ENCODE measurements at places on chromosomes 5 and 9. TPM values are rescaled to one million over a fixed set of nuclear protein-coding genes. Genes with fewer than 3 reads are reported as not detected.

Gene LTC4S
- 8.1 TPM for total RNA-seq

Gene SLC46A2
- not detected for total RNA-seq

Gene PCDHB12
- not detected for total RNA-seq

Gene IL5
- not detected for total RNA-seq

Gene PRDM9
- total RNA-seq, result not detected

Gene NTRK2
- total RNA-seq, result 0.12 TPM

Gene ZBED3
- 0.67 TPM for total RNA-seq

Gene TMC1
- not detected for total RNA-seq

Gene FCN2
- total RNA-seq, result not detected

Gene OBP2B
- total RNA-seq, result not detected

Gene MRPL50
- 20.9 TPM for total RNA-seq

Gene TMEFF1
- not detected for total RNA-seq

All from CD4-positive, alpha-beta memory T cell (primary cell).